NCI-H1930 (cell line): ENCODE measurements at places on chromosomes 1 and 21.
A peak's percentile ranks its signal among the peaks of the same experiment; 100 is the strongest.

DNA sequence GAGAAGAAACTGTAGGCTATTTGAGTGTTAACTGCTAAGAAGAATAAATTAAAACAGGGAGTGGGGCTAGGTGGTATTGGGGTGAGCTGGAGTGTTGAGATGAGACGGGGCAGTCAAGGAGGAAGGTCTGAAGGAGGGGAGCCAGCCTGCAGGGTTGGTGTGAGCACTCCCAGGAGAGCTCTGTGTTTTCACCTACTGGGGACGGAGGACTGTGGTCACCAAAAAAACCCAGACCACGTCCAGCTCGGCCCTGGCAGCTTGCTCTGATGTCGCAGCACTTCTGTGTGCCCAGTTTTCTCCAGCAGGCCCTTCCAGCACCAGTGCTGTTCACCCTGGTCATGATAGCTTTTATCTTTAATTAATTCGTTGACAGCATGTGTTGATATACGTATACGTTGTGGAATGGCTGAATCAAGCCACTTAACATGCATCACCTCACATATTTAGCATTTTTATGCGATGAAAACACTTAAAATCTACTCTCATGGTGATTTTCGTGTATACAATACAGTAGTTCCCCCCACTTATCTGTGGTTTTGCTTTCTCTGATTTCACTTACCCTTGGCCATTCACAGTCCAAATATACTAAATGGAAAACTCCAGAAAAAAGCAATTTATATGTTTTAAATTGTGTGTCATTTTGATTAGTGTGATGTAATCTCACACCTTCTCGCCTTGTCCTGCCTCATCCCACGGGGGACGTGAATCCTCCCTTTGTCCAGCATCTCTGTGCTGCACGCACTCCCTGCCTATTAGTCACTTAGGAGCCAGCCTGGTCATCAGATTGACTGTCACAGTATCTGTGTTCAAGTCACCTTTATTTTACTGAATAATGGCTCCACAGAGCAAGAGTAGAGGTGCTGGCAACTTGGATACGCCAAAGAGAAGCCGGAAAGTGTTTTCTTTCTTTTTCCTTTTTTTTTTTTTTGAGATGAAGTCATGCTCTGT is 12.3 kb downstream of the FAM3B start:
- DNase-seq: no peak

DNA sequence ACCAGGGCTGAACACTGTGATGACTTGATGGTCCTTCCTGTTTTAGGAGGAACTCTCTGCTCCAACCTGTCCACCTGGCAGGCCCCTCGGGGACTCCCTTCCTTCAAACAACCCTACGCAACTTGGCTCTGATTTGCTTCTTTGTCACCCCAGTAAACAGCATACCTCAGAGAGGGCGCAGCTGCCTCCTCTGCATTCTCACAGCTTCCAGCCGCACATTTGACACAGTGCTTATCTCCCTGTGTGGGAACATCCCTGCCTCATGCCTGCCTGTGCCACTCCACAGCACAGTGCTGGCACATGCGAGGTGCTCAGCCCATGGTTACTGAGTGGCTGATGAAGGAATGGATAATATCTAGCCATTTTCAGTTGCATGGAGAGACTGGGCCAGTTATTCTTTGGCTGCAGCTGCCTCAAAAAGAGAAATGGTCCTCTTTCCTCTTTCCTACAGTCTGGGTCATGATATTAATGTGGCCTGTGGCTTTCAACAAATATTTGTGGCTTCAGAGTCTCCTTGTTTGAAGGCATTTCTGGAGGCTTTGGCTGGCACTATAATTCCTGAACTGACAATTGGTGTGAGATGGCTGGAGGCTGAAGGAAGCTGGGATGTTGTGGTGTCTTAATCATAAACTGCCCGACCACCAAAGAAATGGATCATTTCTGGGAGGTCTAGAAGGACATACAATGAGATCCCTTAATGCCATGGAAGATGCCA is 77.9 kb downstream of the TENT5C start:
- DNase-seq: no peak

DNA sequence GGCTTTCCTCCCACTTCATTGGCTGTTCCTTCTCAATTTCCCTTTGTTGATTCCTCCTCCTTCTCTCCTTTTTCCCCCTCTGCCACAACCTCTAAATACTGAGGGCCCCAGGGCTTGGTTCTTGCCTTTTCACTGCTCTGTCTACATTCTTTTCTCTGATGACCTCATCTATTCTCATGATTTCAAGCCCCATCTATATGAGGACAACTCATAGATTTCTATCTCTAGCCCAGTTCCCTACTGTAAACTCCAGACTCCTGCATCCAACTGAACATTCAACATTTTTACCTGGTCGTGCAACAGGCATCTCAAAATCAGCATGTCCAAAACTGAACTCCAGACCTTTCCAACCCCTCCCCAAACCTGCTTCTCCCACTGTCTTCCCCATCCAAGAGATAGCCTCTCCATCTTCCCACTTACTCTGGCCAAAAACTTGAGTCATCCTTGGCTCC is 11.5 kb upstream of the SLC9A1 start:
- no peak for DNase-seq

- no peak for DNase-seq
These were observed 133.4 kb downstream of the GREM2 start for GRCh38 chr1:240478536-240478935.

- DNase-seq: no peak
These were observed 922 bp downstream of the CPT2 start for GRCh38 chr1:53197291-53198200.

- DNase-seq: no peak
These were observed 75.5 kb upstream of the GPR88 start for GRCh38 chr1:100462326-100463025.

DNA sequence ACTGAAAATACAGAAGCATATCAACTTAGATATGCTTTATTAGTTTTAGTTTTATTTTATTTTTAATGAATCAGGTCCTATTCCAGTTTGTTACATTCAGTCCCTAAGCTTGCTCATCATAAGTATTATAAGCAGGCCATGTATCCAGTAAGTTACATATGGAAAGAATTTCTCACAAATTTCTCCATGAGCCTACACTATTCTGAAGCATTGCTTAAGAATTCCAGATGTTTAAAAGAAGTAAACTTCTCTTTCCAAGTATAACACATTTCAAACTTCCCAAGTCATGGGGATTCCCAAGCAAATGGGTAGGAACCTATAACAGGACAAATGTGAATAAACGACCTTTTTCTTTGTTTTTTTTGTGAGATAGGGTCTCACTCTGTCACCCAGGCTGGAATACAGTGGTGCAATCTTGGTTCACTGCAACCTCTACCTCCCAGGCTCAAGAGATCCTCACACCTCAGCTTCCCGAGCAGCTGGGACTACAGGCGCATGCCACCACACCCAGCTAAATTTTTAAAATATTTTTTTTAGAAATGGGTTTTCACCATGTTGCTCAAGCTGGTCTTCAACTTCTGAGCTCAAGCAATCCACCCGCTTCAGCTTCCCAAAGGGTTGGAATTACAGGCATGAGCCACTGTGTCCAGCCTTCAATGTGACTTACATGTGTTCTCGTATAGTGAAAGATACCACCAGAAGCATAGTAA is 39.0 kb downstream of the ST7L start:
- DNase-seq: no peak

- no peak for DNase-seq
These were observed 426.3 kb upstream of the CHRM3 start for GRCh38 chr1:238960071-238960470.

DNA sequence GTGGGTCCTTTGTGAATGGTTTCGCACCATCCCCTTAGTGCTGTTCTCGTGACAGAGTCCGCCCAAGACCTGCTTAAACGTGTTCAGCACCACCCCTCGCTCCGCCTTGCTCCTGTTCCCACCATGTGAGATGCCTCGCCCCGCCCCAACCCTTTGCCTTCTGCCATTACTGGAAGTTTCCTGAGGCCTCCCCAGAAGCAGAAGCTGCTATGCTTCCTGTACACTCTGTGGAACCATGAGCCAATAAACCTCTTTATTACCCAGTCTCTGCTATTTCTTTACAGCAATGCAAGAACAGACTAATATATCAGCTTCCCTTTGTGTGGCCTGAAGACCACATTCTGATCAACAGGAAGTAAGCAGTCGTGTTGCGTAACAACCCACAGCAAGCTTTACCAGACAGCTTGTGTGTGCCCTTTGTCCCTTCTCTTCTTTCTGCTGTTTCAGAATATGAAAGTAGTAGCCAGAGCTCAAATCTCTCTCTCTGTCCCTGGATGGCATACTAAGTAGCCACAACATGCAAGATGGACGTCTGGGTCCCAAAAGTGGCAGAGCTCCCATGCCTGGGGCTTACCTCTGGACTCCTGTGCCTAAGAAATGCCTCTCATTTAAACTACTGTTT is 14.1 kb downstream of the HENMT1 start:
- DNase-seq: no peak

- DNase-seq: no peak
These were observed 8.1 kb downstream of the TACSTD2 start for GRCh38 chr1:58568911-58569310.

GRCh38 chr1:44571712-44572571 is 102.3 kb downstream of the TMEM53 start:
- DNase-seq: no peak

- DNase-seq: peak; percentile 24
These were observed 2.7 kb downstream of the LCE1F start for GRCh38 chr1:152777510-152778137.

GRCh38 chr1:198102454-198102827 is 54.4 kb upstream of the NEK7 start:
- no peak for DNase-seq

DNA sequence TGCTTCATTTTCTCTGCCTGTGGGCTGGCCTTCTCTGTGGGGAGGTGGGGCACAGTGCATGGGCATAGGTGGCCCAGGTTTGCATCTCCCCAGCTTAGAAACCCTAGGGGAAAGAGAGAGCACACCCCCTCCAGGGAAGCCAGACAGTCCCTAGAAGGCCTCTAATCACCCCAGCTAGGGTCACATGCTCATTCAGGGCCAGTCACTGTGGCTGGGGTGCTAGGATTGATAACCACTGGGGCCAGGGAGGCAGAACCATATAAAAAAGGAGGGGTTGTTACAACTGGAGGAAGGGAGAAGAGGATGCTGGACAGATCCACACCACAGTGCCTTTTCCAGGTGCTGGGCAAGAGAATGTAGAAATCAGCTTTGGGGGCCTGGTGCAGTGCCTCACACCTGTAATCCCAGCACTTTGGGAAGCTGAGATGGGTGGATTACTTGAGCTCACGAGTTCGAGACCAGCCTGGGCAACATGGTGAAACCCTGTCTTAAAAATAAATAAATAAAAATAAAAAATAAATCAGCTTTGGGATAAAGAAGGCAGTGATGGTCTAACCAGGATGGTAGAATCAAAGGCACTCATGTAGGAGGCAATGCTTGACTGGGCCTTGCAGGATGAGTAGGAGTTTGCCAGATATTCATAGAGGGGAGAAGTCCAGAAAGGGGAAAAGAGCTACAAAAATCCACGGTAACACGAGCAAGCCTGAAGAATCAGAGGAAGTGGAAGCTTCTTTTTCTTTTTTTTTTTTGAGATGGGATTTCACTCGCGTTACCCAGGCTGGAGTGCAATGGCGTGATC is 19.5 kb downstream of the FBLIM1 start:
- no peak for DNase-seq

DNA sequence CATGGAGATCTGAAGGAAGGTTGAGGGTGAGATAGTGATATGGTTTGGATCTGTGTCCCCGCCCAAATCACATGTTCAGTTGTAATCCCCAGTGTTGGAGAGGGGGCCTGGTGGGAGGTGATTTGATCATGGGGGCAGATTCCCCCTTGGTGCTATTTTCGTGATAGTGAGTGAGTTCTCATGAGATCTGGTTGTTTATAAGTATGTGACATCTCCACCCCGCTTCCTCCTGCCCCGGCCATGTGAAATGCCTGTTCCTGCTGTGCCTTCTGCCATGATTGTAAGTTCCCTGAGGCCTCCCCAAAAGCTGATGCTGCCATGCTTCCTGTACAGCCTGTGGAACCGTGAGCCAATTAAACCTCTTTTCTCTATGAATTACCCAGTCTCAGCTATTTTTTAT is 451.9 kb upstream of the VAMP3 start:
- DNase-seq: no peak

DNA sequence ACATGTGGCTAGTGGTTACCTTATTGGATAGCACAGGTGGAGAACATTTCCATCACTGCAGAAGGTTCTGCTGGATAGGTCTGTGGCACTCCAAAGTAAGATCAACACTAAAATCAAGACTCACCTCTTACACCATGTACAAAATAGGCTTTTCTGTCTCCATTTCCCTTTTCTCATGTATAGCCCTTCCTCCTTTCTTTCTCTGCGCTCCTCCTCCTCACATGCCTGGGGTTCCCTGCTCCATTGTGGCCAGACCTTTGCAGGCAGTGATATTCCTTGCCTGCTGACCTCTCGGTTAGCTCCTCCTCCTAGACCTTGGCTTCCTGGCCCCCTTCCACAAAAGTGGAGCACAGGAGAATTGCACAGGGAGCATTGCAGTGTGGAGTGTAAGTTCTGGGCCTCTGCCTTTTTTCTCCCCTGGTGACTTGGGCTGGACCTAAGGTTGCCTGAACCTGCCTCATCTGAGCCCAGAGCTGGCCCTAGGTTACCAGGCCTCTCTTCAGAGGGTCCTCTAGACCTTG is 33.2 kb upstream of the RBM15 start:
- DNase-seq: no peak

GRCh38 chr1:48602349-48602748 is 130.3 kb upstream of the SPATA6 start:
- DNase-seq: no peak

DNA sequence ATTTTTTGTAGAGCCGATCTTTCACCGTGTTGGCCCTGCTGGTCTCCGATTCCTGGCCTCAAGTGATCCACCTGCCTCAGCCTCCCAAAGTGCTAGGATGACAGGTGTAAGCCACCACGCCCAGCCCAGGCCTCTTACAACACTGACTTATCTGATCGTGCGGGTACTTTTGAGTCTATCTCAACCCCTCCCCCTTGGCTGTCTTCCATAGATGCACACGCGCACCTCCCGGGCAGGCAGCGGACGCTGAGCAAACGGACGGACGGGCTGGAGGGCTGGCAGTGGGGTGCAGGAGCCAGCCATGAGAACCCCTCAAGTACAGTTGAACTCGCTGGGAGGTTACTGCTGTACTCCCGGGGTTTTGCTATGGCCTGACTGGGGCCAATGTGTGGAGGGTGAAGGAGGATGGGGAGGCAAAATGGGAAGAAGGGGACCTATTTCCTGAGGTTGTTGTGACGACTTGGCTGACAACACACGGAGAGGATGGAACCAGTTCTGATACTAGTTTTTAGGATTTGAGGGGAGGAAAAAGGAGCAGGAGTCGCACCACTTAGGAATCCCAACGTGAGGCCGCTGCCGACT is 959 bp downstream of the CD58 start:
- DNase-seq: no peak

- no peak for DNase-seq
These were observed 83.0 kb downstream of the RYR2 start for GRCh38 chr1:237124856-237125462.

GRCh38 chr1:204098683-204099082 is 25.8 kb downstream of the SOX13 start:
- no peak for DNase-seq

GRCh38 chr1:228765168-228765946 is 30.1 kb downstream of the RHOU start:
- DNase-seq: no peak
